ENCODE measurements at places on chromosomes 7 and 10. TPM values are rescaled to one million over a fixed set of nuclear protein-coding genes. Genes with fewer than 3 reads are reported as not detected.

DNA sequence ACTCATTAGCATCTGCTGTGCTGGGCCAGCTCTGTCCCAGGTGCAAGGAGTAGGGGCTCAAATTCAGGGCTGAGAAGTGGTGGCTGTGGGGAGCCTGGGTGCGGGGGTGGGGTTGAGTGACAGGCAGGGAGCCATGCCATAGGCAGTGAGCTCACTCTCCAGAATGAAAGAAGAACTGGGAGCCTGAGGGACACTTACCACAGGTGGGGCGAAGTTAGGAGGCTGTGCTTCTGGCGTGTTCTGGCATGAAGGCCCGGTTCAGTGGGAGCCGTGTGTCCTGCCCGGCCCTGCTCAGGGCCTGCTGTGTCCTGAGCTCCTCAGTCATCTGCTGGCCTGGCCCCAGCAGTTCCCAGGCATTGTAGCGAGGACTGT, 62.5 kb downstream of the MKI67 start:
- no peaks in the 10 kb centered on the region for H3K36me3 ChIP-seq
- H3K27ac ChIP-seq = no peak overlapping the region
- DNase-seq = no peak
- H3K4me1 ChIP-seq = peaks cover 18% of the 10 kb centered on the region
- no peak overlapping the region for H3K4me3 ChIP-seq

DNA sequence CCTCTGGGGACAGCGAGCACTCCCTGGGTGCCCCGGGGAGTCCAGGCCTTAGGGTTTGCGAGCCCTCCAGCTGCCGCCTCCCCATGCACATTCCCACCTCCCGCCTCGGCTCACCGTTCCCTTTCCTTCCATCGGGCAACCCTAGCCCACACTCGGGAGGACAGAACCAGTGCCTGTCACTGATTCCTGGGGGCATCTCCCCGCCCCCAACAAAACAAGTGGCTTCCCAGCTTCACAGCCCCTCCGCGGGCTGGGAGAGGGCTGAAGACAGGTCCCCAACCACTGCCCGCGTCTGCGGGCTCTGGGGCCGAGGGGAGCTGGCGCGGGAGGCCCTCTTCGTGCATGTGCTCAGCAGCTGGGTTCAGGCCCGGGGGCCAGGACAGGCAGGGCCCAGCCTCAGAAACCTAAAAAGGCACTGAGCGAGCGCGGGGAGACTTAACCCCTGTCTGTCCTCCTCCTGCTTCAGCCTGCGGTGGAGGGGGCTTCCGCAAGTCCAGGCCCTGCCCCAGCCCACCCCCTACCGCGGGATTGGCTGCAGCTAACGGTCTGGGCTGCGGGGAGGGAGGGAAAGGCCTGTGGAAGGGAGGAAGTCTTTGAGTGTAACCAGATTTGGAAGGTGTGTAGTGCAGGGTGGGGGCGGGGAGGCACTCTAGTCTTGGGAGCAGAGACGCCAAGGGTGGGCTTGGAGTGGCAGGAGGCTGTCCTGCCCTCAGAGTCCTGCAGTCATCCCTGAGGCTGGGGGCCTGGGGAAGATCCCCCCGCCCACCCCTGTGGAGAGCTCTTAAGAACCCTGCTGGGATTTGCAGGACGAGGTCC, 1.2 kb downstream of the FLNC start:
- peak overlapping the region; percentile 53 for H3K4me3 ChIP-seq
- peak overlapping the region; percentile 77 for H3K27ac ChIP-seq
- H3K27me3 ChIP-seq = peaks cover 19% of the 10 kb centered on the region
- H3K4me1 ChIP-seq = peaks cover 61% of the 10 kb centered on the region
- H3K36me3 ChIP-seq = no peaks in the 10 kb centered on the region
- peak; percentile 75 for DNase-seq

Gene GCK
- total RNA-seq = 0.15 TPM

Gene C7orf57
- not detected for total RNA-seq

Gene FAM20C
- total RNA-seq = 3.8 TPM

DNA sequence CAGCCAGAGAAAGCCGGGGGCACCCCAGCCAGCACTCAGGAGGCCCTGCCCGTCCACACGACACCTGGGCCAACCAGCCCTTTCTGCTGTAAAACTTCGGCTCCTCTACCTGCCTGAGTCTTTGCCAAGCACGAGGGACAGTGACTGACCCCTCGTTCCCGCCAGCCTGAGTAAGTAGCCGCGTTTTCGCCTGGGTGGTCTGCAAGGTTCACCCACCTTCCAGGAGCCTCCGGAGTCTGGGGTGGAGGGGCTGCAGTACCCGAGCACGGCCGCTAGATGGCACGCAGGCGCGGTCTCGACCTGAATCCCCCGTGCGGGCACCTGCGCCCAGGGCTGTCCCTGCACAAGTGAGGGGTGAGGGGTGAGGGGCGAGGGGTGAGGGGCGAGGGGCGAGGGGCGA, 192.7 kb downstream of the PTPRN2 start:
- no peaks in the 10 kb centered on the region for H3K27me3 ChIP-seq
- H3K4me1 ChIP-seq = no peaks in the 10 kb centered on the region
- H3K27ac ChIP-seq = no peak overlapping the region
- peak; percentile 75 for DNase-seq
- H3K36me3 ChIP-seq = no peaks in the 10 kb centered on the region

All from neural progenitor cell (in vitro differentiated cells).